Cardiac septum (tissue), 1 donor: ENCODE measurements at places on chromosomes 7 and 10. TPM values are rescaled to one million over a fixed set of nuclear protein-coding genes. Genes with fewer than 3 reads are reported as not detected.

DNA sequence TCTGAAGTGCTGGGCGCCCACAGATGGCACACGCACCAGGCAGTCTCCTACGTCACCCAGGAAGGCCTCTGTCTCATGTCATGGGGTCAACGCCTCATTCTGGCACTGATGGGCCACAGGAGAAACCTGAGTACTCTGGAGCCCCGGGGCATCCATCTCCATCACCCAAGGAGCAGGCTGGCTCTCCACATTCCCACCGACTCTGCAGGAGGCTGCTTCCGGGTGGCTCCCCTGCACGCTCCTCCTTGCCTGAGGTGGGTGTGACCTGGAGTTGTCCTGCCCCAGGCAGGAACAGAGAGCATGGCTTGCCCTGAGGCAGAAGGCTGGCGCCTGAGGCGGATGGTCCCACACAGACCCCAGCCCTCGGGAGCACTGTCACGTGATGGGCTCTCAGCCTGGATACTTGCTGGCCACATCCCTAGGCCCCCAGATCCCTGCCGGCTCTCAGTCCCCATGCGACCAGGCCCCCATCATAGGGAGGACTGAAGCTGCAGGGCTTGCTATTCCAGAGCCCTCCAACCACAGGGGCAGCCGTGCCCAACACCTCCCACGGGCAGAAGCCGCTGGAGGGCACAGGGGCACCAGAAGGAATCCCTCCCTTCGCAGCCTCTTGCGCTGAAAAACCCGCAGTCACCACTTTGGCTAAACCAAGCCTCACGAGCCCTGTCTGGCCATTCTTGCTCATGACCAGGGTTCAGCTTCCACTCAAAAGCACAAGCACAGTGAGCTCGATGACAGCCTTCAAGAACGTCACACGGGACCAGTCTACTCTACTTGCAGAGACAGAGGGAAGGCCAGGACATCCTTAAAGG, 80.7 kb downstream of the MAD1L1 start:
- DNase-seq: no peak

- DNase-seq: no peak
Observed at GRCh38 chr7:135282561-135283254, 49.1 kb downstream of the STRA8 start.

- DNase-seq: no peak
Observed at GRCh38 chr10:94199565-94199964, 163.2 kb downstream of the NOC3L start.

DNA sequence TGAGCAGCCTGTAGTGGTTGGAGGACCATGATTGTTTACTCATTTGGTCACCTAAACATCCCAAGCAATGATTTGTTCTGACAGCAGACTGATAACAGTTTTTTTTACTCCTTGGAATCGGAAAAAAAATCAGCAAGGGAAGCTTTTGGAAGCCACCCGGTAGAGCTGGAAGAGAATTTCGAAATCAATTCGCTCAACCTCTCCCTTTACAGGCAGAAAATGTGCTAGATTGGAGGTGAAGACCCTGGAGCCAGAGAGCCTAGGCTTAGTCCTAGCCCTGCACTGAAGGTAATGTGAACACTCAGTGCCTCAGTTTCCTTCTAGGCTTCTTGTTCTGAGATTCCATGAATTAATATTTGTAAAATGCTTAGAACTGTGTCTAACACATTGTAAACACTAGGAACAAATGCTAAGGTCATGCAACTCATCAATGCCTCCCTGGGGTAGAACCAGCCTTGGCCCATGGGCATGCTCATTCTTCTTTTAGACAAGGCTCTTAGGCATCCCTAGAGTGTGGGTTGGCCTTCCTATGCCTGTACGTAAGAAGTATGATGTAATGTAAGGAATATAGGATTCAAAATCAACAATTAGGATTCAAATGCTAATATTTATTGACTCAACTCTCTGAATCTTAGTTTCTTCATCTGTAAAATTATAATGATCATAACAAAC, 52.7 kb downstream of the MET start:
- no peak for DNase-seq

DNA sequence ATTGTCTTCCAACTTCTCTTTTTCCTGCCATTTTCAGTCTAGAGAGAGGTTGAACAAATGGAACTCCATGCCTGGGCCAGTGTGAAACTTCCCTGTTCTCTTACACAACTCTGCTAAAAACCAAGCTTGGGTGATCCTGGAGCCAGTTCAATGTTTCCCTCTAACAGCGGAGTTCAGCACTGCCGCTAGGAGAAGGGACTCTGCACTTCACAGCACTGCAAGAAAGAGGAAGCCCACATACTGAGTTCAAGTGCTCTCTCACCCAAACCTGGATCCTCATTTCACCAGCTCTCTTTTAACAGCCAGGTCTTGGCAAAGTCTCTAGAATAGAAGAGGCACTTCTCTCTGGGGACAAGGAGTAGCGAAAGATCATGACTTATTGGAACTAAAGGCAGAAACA, 18.8 kb downstream of the FOXI2 start:
- no peak for DNase-seq

- no peak for DNase-seq
Observed at GRCh38 chr10:31457858-31458257, 138.8 kb downstream of the ZEB1 start.

DNA sequence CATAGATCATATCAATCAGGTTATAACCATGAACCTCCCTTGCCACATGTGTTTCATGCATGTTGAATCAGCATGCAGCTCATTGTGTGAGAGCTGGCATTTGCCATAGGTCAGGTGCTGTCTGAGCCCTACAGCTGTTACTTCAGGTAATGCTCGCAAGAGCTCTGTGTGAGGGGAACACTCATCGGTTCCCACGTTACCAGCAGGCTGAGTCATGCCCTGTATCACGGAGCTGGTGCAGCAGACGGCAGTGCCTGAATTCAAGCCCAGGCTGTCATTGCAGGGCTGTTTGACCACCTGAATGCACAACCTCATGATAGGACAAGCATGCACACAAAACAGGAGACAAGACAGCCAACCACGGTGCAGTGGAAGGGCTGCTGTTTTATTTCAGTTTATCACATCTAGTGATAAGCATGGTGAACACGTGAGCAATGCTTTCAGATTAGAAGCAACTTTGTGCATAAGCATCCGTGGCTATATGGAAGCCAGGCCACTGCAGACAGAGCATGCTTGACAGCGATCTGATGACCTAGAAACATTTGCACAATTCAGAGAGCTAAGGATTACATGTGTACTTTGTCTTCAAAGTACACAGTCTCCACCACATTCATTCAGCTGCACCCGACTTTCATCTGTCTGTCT, 56.4 kb upstream of the PFKP start:
- DNase-seq: no peak

- DNase-seq: no peak
Observed at GRCh38 chr7:140586516-140586915, 54.1 kb downstream of the DENND2A start.

DNA sequence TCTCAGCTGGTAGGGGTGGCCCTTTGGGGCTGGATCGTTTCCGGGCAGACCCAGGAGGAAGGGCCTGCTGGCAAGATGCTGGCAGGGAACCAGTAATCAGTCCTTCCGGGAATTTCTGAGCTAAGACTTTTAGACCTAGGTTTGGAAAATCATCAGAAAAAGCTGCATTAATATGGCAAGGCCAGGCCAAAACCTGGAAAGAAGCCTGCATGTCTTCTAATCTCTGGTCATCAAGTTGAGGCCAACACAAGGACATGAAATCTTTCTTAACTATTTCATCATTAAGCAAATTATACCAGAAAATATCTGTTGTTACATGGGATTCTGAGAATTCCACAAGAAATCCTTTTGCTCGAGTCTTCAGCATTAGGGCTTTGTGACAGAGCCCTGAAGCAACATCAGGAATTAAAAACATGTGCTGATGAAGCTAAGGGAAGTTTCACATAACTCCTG, 19.9 kb downstream of the CPA1 start:
- no peak for DNase-seq

DNA sequence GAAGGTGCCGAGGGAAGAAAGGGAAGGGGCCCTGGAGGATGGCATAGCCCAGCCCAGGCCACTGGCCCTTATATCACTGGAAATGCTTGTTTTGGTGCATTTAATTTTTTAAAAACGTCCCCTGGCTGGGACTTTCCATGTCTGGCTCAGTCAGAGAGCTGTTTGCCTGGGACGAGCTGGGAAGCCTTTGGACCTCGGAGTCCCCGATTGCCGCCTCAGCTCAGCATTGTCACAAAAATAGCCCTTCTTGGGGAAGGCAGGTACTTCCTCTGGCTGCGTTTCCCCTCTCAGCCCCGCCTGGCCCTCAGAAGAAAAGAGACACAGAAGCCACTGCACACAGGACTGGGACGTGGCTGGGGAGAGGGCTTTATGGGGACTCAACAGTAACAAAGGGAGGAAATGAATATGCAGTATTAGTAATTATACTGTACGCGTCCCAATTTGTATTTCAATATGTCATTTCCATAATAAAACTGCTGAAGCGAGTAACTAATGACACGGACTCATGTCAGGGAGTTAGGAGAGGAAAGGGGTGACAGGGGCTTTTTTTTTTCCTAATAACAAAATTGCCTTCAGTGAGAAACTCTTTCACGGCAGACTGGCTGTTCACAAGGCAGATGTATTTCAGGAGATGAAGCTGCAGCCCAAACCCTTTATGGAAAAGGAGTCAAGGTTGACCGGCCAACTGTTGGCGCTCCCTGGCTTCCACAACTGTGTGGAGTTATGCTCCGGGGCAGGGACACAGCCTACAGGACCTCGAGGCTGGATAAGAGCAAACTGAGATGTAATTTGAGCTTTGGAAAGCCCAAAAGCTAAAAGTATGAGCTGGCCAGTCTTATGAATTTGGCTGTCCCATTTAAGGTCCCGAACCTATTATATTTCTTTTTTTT, 31.0 kb upstream of the MXI1 start:
- DNase-seq: peak; percentile 82

DNA sequence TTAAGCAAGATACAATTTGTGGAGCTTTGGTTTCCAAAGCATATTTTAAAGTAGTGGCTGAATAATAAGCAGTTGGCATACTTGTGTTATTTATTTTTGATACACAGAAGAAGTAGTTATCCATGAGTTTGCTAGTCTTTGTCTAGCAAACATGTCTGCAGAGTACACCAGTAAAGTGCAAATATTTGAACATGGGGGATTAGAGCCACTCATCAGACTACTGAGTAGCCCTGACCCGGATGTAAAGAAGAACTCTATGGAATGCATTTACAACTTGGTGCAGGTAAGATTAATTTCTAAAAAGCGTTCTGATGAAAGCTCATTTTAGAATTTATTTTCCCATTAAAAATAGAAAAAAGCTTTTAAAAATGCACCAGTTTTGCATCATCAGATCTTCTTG, 31.4 kb downstream of the ARMC3 start:
- no peak for DNase-seq

Gene CLDN3
- total RNA-seq: not detected

Gene LLCFC1
- total RNA-seq: not detected

Gene MLXIPL
- 0.65 TPM for total RNA-seq
